Hematopoietic multipotent progenitor cell (in vitro differentiated cells): ENCODE measurements at places on chromosomes 12 and 14. TPM values are rescaled to one million over a fixed set of nuclear protein-coding genes. Genes with fewer than 3 reads are reported as not detected.

DNA sequence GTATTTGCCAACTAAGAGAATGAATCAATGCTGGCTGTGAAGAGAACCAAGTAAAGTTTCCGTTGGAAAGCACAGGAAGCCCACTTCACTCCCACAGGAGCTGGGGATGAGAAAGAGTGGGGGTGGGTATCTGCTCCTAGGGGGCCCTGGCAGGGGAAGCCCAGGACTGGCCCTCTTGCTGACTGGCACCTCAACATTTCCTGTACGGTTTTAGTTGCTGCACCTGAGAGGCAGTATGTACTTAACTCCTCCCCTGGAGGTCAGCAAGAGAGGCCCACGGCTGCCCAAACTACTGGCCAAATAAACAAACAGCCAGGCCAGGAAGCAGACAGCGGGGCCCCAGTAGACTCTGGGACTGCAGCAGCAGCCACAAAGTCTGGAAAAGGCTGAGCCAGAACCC, 33.8 kb upstream of the VWF start:
- DNase-seq, result no peak

GRCh38 chr12:116594325-116595038, 35.3 kb downstream of the MAP1LC3B2 start:
- no peak for DNase-seq

ITPK1 gene
- 59.8 TPM for total RNA-seq

DNA sequence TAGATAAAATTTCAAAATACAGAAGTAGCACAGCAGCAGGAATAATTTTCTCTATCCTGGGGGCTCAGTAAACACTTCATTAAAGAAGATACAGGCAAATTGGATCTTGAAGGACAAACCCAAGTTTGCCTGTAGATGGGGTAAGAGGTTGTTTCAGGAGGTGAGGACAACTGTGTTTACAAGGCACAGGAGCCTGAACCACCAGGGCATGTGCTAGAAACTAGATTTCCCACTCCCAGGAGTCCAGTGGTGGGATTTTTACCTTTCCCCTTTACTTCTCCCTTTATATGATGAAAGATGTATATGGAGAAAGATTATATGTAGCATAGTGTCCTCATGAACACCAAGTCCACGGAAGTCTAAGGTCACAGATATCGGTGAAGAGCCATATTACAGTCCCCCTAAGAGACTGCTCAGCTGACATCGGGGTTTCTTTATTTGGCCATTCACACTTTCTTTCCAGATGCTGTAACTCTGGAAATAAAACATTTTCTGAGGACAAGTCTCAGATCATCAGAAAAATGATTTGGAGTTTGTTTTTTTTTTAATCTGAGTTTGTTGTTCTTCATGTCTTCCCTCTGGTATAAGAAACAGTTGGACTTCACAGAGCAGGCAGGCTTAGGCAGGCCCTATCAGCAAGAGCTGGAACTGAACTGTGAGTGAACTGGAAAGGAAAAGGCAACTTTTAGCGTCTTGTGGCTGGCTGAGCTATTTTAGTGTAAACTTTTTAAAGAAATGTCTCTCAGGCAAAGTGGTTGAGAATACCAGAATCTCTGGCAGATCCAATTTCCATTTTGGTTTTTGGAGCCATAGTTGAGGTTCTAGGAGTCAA, 8.0 kb upstream of the EVL start:
- no peak for DNase-seq

SERPINA10 gene
- total RNA-seq, result not detected
